CD4-positive, alpha-beta T cell treated with Interleukin-21 for 1 hour (primary cell): ENCODE measurements at places on chromosomes 2 and 18.

- DNase-seq, result peak; percentile 50
These were observed 3.1 kb downstream of the STK39 start for GRCh38 chr2:168244318-168244717.

- no peak for DNase-seq
These were observed 47.4 kb downstream of the FSIP2 start for GRCh38 chr2:185785851-185786473.

DNA sequence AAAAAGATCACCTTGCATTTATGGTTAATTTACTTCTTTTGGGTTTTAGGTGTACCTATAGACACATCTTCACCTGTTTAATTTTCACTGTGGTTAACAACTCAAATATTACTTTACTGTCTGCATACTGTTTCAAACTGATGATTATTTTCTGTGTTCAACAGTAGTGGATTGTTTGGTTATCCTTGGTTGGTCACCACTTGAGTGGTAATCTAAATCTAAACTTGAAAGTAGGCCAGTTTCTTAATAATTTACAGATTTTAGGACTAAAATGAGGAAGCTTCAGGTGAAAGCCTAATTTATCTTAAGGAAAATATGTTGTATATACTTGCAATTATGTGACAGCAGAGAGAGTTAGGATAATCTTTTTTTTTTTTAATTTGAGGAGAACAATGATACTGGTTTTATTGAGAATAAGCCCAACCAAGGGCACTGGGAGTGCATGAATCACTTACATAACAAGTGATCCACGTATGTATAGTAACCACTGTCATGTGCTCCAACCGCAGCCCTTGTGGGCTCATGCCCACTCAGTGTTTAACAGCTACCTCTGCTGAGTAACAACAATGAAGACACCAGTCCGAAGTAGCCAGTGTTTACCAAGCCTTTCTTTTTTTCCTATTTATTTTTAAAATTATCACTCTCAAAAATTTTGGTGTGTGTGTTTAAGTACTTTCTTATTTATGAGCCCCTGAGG is 31.0 kb upstream of the WDSUB1 start:
- no peak for DNase-seq

DNA sequence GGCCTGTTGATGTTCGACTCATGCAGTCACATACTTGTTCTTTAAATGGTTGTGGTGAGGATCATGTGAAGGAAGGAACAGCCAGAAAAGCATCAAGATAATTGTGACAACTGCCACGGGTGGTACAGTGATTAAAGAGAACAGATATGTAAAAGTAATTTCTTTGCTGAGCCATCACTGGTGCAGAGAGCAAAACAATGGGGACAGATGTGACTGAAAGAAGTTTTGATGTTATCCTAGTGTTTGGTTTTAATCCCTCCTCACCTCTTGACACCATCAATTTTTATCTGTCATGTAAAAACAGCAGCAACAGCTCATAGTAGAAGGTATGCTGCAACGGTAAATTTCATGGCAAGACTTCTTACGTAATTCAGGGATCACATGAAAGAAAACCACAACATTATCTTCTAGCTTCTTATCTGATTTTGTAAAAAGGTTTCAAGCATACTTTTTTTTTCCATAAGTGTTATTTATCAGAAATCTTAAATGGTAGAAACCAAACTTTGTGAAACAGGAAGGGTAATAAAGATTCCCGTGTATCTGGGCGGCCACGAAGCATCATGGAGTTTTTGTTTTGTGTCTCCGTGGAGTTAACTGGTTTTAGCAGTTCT is 65.2 kb downstream of the PLCL1 start:
- peak; percentile 64 for DNase-seq

DNA sequence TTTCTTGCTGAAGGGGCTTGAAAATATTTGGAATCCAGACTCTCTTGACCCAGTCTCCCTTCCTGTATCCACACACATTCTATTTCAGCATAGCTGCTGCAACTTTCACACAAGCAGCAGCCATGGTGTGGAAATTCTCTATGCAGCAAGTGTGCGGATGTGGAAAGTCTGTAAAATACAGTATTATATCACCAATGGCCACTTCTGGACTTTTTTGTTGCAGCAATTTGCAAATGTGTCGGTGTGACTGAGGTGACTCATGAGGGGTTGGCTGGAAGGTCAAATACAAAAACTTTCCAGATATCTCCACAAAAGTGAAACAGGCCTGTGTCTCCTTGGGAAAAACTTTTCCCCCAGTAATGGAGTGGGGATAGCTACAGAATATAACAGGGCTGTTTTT is 299.3 kb upstream of the GYPC start:
- DNase-seq, result no peak

DNA sequence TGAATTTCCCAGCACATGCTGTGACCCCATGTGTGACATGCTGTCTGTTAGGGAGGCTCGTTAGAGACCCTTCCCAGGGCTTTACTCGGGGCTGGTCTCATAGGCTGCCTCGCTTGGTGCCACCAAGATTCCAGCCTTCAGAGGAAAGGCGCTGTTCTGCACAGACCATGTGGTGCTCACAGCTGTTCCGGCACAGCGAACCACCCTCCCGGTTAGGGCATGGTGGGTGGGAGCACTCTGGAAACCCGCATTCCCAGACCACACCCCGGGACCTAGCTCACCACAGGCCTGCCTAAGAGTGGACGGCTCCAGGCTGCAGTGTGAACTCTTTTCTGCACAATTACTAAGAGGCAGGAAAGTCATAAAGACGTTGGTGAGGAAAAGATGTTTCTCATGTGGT is 112.0 kb downstream of the MBP start:
- DNase-seq, result no peak
